ENCODE measurements at places on chromosomes 2 and 18.

GRCh38 chr2:75389271-75389670 lies 171.5 kb downstream of the EVA1A start:
- DNase-seq, result no peak

DNA sequence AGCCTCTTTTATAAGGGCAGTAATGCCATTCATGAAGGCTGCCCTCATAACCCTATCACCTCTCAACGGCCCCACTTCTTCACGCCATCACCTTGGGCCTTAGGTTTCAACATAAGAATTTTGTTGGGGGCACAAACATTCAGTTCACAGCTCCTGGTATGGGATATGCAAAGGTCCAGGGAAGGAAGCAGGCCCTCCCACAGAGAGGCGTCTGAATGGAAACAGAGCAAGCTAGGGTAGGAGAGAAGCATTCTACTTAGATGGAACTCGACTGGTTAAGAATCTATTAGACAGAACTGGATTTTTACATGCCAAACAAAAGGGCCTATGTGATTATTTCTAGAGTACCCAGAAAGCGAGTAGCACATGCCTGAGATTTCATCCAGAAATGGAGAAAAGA lies 42.8 kb downstream of the PROKR1 start:
- DNase-seq, result no peak

DNA sequence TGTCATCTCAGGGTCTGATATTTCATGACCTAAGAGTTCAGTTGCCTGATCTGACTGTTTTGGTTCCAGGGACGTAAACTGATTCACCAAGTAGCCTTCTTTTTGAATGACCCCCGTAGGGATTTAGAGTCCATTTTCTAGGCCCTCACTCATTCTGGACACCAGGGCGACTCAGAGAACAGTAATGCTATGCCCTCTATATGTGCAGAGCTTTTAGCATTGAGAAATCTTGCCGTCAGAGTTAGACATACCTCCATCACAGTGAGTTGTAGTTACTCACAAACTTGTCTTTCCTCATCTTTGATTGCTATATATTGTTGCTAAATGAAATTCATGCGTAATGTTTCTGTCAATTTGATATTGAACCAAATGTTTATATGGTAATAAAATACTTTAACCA lies 92.3 kb downstream of the OSBPL6 start:
- no peak for DNase-seq

- no peak for DNase-seq
These were observed 78.4 kb upstream of the EFEMP1 start for GRCh38 chr2:56001947-56002346.

GRCh38 chr2:239456940-239457339 lies 56.1 kb upstream of the HDAC4 start:
- no peak for DNase-seq
